ENCODE measurements at places on chromosomes 4 and X.
A peak's percentile ranks its signal among the peaks of the same experiment; 100 is the strongest.

DNA sequence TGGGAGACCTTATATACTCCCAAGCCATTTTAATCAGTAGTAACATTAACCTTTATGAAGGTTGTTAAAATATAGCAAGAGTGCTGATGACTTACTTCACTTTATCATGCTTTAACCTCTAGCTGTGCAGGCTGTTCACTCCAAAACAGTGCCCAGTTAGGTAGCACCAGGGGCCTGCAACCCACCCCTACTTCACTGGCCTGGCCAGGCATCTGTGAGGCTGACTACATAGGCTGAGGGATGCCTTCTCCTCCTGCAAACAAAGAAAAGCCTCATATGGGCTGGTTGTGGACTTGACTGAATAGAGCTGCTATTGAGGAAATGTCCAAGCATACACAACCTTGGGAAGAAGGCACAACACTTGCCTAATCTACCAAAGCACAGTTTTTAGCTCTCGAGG lies 172.8 kb downstream of the SHROOM3 start:
- no peak for DNase-seq

GRCh38 chr4:69881173-69881773 lies 21.3 kb upstream of the SULT1E1 start:
- DNase-seq = peak; percentile 34

DNA sequence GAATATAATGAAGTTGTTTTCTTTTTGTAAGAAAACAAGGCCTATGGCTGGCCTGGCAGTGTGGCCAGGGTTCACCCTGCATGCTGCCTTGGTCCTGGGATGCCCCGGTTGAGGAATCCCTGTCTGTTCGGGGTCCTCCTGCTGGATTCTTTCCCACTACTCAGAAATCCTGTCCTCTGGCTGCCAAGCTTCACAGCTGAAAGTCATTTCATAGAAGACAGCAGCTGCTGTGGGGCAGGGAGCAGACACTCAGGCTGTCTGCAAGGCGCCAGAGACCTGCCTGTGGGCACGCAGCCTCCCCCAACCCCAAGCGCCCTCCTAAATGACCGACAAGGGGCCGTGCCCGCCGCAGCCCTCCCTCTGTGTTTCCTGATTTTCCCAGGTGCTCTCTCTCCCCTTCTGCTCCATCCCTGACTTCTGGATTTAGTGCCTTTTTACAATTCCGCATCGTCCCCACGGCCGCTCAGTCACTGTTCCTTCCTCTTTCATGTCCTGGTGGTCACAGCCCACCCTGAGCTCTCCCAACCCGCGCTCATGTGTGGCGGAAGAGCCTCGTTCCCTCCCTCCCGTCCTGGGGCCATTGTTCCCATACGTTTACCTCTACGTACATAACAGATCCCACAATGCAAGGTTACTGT lies 27.5 kb downstream of the ZFYVE28 start:
- peak; percentile 5 for DNase-seq

DNA sequence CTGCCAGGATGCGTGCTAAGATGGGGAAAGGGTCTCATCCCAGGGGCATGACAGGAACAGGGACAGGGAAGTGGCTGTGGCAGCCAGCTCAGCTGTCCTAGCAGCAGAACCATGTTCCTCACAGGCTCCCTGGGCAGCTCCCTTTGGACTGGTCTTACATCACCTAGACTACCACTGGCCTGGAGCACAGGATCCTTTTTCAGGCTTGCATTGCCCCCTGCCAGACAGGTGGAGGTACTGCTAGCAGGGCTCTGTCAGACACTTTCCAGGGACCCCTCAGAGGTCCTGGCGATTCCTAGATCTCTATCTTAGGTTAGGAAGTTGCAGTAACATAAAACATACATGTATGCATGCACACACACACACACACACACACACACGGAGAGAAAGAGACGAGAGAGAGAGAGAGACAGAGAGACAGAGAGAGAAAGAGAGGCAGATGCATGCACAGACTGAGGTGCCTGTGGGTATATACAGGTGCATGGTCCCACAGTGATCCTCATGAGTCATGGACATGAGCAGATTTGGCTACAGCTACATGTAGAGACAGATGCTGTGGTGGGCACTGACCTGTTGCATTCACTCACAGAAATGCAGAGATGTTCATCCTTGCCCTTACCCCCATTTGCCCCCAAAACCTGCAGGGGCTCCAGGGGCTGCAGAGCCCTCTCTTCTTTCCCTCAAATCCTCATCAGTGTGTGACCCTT lies 63.6 kb downstream of the STARD8 start:
- DNase-seq = no peak

DNA sequence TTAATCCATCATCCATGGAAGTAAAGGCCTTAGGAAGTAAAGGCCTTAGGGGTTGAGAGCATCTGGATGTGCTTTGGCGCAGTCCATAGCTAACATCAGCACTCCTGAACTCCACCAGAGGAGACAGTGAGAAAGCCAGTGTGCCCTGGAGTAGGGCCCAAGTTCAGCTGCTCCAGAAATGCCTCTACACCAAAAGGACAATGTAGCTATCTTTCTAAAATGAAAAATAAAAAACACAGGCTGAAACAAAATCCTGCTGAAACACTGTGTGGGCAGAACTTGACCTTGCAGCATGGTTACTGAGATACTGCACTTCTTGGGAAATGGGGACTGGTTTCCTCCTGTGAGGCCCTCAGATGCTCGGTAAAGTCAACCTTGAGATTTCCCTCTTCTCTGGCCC lies 29.3 kb downstream of the SH3RF1 start:
- no peak for DNase-seq

- no peak for DNase-seq
These were observed 238.8 kb downstream of the MGST2 start for GRCh38 chr4:139904406-139904805.

DNA sequence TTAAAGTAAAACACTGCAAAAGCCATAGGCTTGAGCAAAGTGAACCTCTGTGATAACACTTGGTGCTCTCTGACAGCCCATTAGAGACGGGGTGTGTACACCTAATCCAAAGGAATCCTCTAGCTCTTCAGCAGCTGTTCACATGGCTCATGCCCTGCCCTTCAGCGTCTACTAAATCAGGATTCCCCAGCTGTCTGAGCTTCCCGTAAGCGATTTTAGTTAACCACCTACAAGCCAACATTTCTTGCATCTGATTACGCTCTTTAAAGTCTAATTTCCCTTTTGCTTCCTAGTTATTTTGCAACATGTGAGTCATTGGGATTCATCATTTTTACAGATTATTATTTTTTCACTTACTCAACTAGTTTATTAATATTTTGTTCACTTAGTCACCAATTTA lies 6.5 kb downstream of the DMD start:
- DNase-seq = no peak

- DNase-seq = no peak
These were observed 231.3 kb upstream of the PITX2 start for GRCh38 chr4:110854021-110854678.

GRCh38 chr4:6008092-6008551 lies 10.1 kb downstream of the C4orf50 start:
- DNase-seq = no peak

- no peak for DNase-seq
These were observed 66.3 kb upstream of the TRIM2 start for GRCh38 chr4:153137677-153138630.

- DNase-seq = no peak
These were observed 79.4 kb upstream of the TNIP3 start for GRCh38 chr4:121243485-121243884.

GRCh38 chr4:44159991-44160390 lies 288.6 kb downstream of the KCTD8 start:
- no peak for DNase-seq

GRCh38 chr4:176193938-176194337 lies 1.4 kb downstream of the SPATA4 start:
- no peak for DNase-seq

GRCh38 chr4:88010966-88011365 lies 3.5 kb downstream of the PKD2 start:
- DNase-seq = no peak

GRCh38 chr4:102036619-102037376 lies 246.3 kb downstream of the BANK1 start:
- DNase-seq = no peak

DNA sequence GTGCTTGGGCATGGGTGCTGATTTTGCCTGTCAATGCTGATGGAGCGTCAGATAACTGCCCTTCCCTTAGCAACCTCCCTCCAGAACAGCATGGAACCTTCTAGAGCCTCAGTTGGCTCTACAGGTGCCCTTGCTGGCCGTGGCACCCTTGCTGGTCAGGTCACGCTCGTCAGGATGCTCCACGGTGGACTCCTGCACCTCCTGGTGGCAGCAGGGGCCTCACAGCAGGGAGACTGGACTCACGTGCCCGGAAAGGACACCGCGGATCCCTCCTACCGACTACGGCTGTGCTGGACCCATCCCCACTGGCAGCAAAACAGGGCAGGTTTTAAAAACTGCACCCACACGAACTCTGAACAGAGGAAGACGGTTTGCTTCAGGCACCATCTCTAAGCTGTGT lies 82.1 kb upstream of the AFAP1 start:
- no peak for DNase-seq

DNA sequence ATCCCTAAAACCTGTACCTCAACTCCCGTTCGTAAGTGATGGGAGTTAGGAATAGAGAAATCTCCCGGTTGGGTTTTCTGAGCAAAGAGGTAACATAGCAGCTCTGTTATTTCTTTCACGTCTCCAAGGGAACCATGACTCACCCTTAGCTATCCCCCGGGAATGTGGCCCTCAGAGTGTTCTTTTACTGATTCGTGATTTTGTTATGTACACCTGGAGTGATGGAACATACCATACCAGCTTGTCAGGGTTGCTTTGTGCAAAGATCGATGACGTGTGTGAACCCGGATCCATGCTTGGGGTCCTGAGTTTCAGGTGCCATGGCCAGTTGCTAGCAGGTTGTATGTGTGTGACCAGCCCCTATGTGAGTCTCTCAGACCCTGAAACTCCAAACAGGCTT lies 52.6 kb downstream of the HPRT1 start:
- no peak for DNase-seq

- no peak for DNase-seq
These were observed 24.0 kb downstream of the STEEP1 start for GRCh38 chrX:119541188-119541587.

- DNase-seq = no peak
These were observed 348.4 kb upstream of the FAT1 start for GRCh38 chr4:187071946-187072600.

- DNase-seq = no peak
These were observed 17.0 kb upstream of the SLAIN2 start for GRCh38 chr4:48324281-48324680.

DNA sequence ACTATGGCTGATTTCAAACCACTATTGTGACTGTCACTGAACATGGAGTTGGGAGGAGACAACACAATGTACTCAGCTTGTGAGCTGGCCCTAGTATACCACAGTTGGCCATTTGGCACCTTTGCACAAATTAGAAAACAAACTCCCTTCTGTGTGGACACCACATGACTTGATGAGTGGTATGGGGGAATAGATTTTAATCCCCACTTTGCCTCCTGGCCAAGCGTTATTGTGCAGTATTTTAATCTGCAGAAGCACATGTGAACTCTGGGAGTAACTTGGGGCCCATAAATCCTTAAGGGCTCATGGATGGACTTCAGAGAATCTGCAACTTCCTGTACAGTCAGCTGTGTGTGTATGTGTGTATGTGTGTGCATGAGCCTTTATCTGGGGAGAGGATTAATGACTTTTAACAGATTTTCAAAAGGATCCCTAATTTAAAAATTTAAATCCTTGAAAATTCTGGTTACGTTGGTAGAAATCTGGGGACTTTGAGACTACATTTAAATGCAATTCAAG lies 105.0 kb upstream of the PAQR3 start:
- DNase-seq = no peak

- no peak for DNase-seq
These were observed 71.2 kb downstream of the SUPT20HL2 start for GRCh38 chrX:24242649-24243175.

DNA sequence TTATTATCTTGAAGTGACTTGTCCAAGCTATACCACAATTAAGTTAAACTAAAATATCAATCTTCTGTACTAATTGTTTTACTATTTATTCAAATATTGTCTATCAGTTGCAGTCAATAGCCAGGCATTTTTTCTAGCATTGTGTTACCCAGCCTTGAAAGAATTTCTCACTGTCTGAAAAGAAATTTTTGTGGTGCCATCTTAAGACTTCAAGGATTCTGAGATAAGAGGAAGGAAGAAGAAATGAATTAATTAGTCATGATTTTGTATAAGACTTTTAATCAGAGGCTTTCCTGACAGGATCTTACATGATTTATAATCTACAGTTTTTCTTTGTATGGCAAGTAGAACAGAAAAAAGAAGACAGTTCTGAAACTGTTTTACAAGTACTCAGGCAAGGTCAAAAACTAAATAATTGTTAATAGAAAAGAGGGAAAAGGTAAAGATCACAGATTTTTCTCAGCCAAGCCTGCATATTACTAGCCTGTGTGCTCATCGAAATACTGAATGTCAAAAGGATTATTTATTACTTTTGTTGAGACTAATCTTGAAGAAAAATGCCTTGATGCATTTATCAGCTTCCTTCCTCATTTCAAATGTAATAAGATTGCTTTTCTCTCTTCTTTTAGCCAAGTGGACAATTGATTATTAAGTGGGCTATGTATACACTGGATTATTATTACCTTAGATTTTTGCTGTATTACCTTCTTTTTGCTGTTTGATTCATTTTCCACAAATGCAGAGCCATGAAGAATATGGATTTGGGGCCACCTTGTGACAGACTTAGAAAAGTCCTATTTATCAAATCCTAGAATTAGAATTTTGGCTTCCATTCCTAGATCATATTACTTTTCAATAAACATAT lies 53.8 kb downstream of the CXCL1 start:
- DNase-seq = peak; percentile 1

GRCh38 chrX:68833855-68834331 lies 5.1 kb downstream of the EFNB1 start:
- no peak for DNase-seq

Measured in NCI-H1105 treated with DMSO at 0.1 percent for 48 hours (cell line).